Activated effector memory CD4-positive, alpha-beta T cell treated with Interleukin-2 at 50 U/mL for 16 hours (primary cell): ENCODE measurements at places on chromosomes 4 and X.

DNA sequence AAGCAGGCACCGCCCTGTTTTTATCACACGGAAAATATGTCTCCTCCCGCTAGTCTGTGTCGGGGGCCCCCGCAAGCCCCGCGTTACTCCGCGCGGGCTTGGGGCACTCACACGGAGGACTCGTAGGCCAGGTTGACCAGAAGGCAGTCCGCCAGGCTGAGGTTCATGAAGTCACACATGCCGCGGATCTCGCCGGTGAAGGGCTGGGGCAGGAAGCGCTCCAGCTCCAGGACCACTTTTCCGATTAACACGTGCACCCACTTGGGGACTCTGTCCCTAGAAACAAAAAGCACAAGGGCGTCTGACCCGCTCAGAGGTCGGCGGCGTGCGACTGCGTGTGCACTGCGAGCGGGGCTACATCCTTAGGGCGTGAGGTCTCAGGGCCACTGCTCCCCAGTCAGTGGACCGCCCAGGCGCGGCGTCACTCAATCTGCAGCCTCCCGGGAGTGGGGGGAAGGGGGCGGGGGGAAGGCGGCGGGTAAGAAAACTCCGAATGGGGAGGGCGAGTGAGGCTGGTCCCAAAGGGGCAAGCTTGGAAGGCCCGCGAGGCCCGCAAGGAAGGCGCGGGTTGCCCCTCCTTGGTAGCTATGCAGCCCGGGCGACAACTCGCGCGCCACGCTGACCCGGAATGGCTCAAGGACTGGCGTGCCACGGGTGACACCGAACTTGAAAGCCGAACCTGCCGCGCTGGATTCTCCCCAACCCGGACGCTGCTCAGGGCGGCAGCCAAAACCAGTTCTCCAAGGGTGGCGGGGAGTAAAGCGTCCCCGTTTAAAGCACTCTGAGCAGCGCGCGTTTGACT is 722 bp downstream of the NAAA start:
- DNase-seq = peak; percentile 69

GRCh38 chr4:62235911-62236310 is 1035.8 kb downstream of the ADGRL3 start:
- no peak for DNase-seq

DNA sequence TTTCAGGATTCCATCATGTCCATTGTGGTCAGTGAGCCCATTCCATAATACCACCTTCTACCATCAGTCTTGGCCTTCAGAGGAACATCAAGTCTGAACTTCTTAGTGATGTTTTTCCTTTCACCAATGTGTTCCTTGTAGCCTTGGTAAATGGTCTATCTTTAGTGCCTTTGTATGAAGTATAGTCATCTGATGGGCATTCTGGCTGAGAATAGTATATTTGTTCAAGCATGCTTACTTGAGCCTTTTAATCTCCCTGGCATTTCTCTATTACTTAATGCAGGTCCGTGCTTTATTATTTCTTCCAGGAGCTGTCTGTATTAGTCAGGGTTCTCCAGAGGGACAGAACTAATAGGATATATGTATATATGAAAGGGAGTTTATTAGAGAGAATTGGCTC is 99.7 kb downstream of the TLL1 start:
- no peak for DNase-seq

GRCh38 chrX:23786268-23786815 is 3.4 kb downstream of the SAT1 start:
- DNase-seq = no peak

DNA sequence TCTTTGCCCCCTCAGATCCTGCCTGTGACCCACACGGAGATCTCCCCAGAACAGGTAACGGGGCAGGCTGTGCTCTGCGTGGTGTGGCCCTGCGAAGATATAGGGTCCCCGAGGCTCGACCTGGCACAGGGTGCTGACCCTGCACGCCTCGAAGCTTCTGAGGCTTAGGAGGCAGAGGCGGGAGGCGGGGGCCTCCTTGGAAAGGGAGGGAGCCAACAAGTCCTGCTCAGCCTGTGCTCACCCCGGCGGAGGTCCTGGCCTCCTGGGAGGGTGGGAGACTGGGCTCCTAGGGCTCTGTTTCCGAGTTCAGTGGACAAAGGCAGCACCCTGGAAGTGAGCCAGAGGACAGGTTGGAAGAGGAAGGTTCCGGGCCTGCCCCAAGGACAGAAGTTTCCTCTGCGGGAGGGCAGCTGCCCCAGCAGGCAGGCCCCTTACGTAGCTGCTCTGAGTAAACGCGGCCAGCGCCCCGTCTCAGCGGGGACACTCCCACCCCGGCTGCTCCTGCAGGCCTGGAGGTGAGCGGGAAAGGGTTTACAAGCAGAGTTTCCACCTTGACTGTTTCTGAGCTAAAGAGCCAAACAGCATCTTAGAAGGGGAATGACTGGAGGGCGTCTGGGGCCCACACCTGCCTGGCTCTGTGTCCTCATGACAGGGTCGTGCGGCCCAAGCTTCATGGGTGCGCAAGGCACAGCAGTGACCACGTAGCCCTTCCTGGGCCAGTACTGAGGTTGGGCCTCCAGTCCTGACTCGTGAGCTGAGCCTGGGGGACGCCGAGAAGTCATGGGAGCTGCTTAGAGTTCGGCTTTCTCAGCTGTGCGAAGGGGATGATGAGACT is 16.1 kb downstream of the TMEM175 start:
- no peak for DNase-seq

DNA sequence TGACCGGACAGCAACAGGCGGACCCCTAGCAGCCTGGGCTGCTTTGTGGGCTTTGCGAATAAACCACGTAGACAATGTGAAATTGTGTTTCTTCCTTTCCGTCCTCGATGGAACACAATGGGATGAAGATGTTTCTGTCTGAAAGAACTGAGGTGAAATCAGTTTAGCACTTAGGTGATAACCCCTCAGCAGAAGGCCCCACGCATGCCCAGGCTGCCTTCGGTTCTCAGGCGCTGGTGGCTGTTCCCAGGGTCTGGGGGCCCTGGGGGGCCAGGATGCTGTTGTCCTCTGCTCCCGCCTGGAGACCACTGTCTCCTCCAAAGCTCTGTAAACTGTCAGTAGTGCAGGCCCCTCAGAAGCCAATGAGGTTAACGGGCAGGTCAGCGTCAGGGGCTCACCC is 73.9 kb upstream of the HGFAC start:
- no peak for DNase-seq

DNA sequence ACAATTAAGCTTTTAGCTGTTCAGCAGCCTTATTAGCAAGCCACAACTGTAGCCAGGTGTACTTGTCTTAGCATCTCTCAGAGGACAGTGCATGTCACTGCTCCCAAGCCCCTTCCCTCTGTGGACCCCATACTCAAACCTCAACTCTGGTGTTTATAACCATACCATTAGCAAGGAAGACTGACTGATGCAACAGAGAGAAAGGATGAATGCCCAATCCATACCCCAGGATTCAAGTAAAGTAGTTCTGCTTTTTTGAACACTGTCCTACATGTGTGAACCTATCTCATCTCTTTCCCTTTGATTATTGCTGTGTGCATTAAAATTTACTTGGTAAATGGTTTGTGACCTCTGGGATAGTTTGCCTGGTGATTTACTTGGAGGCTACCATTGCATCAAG is 22.8 kb upstream of the CYBB start:
- DNase-seq = no peak

GRCh38 chr4:168893807-168894206 is 116.2 kb downstream of the CBR4 start:
- no peak for DNase-seq

DNA sequence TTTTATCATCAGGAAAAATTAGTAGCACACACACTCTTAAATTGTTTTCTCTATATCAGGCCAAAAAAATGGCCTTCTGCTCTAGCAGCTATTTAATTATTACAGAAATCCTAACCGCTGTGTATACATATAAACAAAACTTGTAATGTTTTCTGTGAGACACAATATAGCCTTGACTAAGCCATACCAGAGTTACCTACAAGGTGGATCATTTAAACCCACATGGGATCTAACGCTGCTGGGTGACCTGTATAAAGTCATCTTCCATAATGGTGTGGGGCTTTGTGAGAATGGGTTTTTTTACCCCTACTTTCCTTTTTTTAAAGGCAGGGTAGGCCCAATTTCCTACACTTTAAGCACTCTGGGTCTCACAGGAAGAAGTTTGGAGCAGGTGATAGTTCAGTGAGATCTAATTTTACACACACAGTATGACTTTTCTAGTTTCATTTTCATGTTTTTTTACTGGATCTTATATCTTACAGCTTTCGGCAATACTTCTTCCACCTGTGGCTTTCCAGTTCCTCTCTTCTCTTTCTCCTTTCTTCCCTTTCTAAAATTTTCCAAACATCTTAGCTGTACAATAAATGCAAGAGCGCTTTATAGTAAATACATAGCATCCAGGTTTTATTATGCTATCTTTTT is 66.9 kb upstream of the MMAA start:
- DNase-seq = no peak

DNA sequence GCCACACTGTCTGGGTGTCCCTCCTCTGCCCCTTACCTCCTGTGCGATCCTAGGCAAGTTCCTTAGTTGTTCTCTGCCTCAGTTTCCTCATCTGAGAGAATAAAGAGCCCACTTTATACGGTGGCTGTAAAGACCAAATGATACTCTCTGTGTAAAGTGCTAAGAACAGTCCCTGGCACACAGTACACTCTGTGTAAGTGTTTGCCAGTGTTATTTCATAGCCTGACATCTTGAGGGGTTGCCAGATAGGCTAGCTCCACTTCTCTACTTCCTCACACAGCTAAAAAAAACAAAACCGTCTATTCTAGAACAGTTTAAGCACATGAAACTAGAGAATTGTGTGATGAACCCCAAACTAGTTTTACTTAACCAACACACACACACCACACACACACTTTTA is 17.1 kb downstream of the SPON2 start:
- DNase-seq = no peak

DNA sequence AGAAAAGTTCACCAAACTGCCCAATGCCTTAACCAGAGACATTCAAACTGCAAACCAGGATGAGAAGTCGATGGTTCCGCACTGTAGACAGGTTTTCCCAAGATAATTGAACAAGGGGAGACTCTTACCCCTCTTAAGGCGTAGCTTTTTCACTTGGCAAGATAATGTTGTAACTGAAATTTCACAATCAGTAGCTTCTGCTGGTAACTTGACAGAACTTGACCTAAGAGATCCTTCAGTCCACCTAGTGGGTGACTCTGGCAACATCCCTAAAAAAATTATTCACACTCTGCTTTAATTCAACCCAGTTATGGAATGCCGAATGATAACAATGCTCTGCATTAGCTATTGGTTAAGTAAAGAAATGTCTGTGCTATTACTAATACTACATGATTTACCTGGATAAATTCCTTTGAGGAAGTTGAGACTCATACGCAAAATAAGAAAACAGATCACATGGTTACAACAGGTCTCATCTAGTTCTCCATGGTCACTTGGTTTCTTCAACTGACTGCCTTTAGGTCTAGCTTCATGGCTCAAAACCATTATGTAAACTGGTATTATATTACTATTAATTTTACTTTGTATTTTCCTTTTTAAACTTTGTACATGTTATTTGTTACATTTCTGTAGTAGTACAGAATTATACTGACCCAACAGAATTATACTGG is 9.1 kb downstream of the ELF2 start:
- DNase-seq = no peak

- no peak for DNase-seq
Observed at GRCh38 chr4:66963084-66963483, 582.2 kb downstream of the CENPC start.

DNA sequence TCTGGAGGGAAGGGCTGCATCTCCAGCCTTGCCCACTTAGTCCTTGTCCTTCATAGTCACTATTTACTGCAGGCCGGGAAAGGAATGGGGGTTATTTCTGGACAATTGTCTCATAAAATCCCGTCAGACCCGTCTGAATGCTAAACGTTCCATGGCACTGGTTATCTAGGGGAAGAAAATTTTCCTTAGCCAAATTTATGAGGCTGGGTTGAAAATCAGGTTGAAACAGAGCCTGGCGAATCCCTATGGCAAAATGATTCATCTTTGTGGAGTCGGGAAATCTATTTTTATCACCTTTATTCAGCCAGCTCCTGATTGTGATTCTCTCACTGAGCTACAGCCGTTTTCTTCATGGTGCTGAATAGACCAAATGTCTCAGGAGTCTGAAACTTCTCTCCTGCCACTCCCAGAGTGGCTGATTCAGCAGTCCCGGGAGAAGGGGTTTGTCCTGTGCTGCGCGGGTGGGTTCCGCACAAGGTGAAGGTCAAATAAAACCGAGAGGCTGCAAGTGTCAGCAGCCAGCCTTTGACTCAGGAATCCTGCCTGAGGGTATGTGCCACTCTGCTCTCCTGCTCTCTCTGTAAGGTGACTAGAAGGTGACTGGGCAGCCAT is 1.0 kb downstream of the LIMCH1 start:
- DNase-seq = no peak

GRCh38 chr4:93116624-93117023 is 711.9 kb upstream of the ATOH1 start:
- DNase-seq = no peak

GRCh38 chrX:37349221-37350033 is at the start of gene PRRG1:
TSS of gene PRRG1 (plus strand) at chrX:37349364. CDS start at chrX:37406250, 56,886 bp downstream.
- no peak for DNase-seq
